ENCODE measurements at places on chromosomes 13 and 19.

DNA sequence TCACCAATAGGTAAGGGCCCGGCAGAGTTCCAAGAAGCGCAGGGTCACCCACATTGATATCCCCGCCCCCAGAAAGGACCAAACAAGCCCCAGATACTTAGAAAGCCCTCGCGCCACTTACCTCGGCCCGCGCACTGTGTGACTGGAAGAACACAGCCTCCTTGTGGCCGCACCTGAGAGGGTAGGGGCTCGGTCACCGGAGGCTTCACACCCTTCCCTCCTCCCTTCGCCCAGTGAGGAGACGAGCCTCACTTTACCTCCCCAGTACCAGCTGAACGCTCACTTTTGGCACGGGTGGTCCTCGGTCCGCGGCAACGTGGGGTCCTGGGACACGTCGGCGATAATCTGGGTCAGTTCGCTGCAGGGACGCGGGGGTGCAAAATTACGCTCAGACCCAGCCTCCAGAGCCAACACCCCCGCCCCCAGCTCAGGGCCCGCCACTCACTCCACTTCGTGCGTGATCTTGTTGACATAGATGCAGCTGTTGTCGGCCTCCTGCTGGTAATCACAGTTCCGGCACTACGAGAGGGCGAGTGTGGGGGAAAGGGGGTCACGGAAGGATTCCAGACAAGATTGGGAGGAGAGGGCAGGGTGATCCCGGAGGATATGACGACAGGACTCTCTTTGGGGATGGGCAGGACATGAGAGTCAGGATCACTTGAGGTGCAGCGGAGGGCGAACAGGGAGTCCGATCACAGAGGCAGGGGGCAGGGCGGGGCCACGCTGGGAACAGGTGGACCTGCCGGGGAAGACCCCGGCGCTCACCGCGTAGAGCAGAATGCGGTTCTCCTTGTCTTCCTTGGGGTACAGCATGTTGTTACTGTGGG lies 568 bp downstream of the POLR2I start:
- peak; percentile 12 for DNase-seq

DNA sequence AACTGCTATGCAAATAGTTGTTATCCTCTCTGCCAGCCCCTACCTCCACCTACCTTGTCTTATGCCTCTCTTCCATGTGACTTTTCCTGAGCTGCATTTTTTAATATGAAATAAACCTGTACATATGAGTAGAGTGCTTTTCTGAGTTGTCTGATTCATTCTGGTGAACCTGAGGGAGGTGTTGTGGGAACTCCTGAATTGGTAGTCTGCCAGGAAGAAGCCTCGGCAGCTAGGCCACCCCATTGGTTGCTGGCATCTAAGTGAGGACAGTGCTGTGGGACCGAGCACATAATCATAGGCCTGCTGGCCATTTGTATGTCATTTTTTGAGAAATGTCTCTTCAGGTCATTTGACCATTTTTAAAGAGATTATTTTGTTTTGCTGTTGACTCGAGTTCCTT lies 1146.8 kb downstream of the UQCRFS1 start:
- DNase-seq, result no peak

- DNase-seq, result no peak
These were observed 300.5 kb downstream of the NALCN start for GRCh38 chr13:101115762-101116171.

DNA sequence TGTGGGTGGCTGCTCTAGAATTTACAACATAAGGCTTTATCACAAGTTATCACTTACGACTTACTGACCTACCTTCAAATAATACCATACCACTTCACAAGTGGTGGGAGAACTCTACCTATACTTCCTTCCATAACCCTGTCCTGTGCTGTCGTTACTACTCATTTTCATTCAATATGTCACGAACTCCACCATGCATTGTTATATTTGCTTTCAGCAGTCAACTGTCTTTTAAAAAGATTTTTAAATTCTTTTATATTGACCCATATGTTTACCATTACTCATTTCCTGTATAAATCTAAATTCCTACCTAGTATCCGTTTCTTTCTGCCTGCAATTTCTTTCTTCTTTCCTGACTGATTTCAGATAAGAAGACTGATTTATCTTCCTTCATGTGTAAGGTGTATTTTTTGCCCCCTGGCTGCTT lies 200.0 kb downstream of the KLF12 start:
- no peak for DNase-seq

DNA sequence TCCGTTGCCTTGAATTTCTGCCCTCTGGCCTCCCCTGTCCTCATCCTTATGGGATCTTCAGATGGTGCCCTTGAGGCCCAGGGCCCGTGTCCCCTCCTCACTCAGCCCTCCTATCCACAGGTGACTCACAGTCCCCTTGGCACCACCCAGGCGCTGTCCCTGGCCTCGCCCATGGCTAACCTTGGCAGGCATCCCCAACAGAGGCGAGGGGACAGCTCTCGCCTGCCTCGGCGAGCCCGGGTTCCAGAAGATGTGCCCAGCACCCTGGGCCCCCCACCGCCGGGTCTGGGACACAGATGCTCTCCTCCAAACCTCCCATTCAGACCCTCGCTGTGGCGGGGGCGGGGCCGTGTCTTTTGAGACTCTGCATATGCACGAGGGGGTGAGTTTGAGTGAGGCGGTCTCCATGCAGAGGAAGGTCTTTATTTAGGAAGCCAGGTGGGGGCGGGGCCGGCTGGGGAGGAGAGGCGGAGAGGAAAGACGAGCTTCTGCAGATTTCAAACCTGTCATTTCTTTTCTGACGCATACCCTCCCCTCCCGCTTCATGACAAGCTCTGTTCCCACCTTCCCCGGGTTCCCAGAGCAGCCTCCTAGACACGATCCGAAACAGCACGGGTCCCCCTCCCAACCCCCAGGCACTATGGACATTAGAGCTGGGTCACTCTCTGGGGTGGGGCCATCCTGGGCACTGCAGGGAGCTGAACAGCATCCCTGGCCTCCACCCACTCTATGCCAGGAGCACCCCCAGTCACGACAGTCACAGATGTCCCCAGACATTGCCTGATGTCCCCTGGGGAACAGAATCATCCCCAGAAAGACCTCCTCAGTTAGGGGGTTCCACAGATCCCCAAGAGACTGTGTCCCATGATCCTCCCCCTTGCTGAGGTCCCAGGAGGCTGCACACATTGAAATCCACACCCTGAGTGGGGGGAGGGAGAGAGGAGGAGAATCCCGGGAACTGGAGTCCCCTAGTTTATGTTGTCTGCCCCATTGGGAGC lies 48.5 kb downstream of the GNG7 start:
- DNase-seq, result no peak

Data from GM04503 (cell line).